Caco-2 (cell line): ENCODE measurements at places on chromosomes 1 and 21.
A peak's percentile ranks its signal among the peaks of the same experiment; 100 is the strongest.

- DNase-seq, result peak; percentile 68
These were observed 6.7 kb upstream of the SLC27A3 start for GRCh38 chr1:153768316-153769181.

GRCh38 chr1:172811694-172812093, 152.8 kb downstream of the FASLG start:
- no peak for DNase-seq

DNA sequence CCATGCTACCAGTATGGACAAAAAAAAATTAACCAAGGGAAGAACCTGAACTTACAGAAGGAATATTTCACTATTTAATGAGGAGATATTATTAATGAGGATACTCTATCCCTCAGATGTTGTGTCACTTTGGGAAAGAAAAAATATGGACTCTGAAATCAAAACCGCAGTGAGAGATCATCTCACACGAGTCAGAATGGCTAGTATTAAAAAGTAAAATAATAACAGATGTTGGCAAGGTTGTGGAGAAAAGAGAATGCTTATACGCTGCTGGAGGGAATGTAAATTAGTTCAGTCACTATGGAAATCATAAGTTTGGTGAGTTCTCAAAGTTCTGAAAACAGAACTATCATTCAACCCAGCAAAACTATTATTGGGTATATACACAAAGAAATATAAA, 30.9 kb downstream of the TNFSF4 start:
- DNase-seq, result no peak

GRCh38 chr1:81702903-81703302, 97.8 kb upstream of the ADGRL2 start:
- no peak for DNase-seq

DNA sequence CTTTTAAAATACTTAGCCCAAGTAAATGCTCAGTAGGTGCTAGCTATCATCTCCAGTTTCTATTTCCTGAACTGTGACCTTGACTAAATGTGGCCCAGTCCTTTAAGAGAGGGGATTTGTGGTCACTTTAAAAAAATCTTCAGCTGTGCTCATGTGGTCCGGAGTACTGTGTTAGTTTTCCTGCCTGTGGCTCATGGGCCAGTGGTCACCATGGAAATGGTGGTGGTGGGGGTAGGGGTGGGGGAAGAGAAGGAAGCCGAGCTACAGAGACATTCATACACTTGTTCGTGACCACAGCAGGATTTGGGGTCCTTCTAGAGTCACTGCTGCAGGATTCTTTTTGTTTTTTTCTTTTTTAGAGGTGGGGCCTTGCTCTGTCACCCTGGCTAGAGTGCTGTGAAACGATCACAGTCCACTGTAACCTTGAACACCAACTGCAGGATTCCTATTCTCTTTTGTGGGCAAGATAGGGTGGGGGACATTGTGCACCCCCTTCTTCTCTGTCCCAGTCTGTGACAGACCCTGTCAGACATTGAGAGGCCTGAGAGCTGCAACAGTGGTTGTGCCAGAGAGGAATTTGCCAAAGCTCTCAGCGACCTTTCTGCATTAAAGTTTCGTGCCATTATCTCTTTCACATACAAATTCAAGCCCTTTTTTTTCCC, 25.8 kb downstream of the KIF26B start:
- DNase-seq, result no peak

GRCh38 chr1:177915641-177916040, 54.2 kb downstream of the SEC16B start:
- no peak for DNase-seq

GRCh38 chr1:92778376-92778775, 6.5 kb downstream of the EVI5 start:
- DNase-seq, result no peak

GRCh38 chr1:205082431-205082830, 1.8 kb downstream of the TMEM81 start:
- no peak for DNase-seq

DNA sequence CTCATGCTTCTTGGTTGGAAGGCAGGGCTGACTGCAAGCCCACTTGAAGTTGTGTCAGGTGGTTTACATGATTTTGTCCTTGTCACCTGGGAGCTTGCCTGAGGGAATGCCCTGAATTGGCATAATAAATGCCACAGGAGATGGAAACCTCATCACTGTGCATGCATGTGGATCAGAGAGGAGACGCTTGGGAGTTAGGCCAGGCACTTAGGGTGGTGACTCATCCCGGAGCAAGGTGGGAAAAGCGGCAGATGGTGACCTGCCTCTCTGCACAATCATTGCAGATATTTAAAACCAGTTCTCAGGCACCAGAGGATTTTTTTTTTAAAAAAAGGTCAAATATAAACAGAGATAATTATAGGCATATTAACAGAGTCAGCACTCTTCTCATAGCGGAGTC, 202.2 kb upstream of the KIAA0040 start:
- no peak for DNase-seq

GRCh38 chr1:169914531-169914930, 20.8 kb upstream of the SCYL3 start:
- no peak for DNase-seq

GRCh38 chr1:31155216-31155806, 84.4 kb downstream of the NKAIN1 start:
- DNase-seq, result peak; percentile 84

DNA sequence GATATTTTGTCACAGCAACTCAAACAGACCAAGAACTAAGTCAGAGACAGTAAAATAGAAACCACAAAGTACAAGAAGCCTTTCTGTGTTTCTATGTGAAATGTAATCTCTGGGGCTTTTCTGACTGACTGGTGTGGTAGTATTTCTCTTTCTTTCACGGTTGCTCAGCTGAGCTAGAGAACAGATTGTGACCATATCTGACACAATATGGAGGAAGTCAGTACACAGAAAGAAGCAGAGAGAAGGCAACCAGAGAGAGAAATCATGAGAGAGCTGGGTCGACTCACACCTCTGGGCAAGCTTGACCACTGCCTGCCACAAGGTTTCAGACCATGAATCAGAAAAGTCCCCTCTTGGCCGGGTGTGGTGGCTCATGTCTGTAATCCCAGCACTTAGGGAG, 208.9 kb upstream of the GREM2 start:
- no peak for DNase-seq

DNA sequence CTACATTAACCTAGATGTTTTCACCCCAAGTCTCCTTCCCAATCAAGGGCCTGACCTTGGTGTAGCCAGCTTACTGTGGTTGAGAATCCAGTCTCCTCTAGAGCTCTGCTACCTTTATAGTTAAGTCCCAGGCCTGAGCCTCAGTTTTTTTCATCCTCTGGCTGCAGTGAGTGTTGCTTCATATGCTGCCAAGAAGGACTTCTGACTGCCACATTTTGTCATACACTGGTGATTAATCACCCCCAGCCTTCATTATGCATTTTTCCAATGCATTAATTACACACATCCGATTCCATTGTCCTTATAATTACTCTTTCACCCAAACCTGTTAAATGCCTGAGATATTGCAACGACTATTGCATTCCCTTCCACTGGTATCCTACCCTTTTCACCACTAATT, 66.3 kb upstream of the FGGY start:
- DNase-seq, result no peak

DNA sequence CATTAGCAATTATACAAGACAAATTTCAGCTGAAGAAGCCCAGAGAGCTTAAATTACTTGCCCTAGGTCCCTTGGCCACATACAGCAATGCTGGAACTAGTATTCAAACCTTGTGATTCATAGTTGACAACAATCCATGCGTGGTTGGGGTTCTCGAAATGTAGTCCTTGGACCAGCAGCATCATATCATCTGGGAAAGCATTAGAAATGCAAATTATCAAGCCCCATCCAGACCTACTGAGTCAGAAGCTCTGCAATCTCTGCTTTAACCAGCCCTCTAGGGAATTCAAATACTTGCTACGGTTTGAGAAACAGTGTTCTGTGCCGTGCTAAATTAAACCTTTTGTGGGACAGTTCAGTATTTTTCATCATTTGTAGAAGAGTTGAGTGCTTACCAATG, 65.1 kb downstream of the CLIC6 start:
- no peak for DNase-seq

GRCh38 chr1:237740846-237741245, 149.9 kb downstream of the ZP4 start:
- no peak for DNase-seq

DNA sequence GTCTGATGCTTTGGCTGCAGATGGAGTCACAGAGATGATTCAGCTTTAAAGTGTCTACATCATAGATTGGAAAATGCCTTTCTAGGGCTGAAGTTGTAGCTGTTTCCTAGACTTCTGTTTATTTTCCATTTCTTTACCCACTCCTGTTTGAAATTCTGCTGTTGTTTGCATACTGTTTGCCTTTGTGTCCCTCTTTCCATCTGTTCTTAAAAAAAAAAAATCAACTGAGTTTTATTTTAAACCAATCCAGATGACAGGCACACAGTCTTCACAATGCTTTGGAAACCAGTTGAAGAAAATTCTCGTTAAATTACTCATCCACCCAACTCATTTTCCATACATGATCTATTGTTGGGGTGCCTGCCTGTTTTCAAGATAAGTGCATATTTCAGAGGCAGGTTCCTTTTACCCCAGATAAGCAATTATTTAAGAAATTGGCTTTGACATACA, 245.9 kb downstream of the DISC1 start:
- no peak for DNase-seq

DNA sequence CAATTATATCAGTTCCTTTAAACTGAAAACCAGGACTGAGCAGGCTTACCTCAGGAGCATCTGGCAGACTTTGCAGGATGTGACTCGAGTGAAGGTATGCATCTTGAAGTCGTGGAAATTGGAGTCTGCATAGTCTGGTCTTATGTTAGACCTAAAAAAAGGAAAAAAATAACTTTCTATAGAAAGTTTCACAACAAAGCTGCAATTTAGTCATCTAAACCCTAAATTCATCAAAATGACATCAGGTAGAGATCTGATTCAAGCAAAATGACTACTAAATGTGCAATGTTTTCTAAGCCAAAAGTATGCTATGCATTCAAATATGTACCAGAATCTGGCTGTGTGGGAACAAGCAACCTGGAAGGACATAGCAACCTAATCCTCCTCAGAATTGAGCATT, 260.1 kb downstream of the VAV3 start:
- DNase-seq, result no peak

- DNase-seq, result no peak
These were observed 271.9 kb downstream of the HHAT start for GRCh38 chr1:210600421-210601159.

GRCh38 chr21:37958537-37958936, 42.3 kb upstream of the KCNJ6 start:
- no peak for DNase-seq

DNA sequence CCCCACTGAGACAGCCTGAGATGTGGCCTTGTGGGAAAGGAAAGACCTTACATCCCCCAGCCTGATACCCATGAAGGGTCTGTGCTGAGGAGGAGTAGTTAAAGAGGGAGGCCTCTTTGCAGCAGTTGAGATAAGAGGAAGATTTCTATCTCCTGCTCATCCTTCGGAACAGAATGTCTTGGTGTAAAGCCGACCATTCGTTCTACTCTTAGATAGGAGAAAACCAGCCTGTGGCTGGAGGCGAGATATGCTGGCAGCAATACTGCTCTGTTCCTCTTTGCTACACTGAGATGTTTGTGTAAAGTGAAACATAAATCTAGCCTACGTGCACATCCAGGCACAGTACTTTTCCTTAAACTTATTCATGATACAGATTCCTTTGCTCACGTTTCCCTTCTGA, 1.5 kb upstream of the CCDC27 start:
- DNase-seq, result no peak

DNA sequence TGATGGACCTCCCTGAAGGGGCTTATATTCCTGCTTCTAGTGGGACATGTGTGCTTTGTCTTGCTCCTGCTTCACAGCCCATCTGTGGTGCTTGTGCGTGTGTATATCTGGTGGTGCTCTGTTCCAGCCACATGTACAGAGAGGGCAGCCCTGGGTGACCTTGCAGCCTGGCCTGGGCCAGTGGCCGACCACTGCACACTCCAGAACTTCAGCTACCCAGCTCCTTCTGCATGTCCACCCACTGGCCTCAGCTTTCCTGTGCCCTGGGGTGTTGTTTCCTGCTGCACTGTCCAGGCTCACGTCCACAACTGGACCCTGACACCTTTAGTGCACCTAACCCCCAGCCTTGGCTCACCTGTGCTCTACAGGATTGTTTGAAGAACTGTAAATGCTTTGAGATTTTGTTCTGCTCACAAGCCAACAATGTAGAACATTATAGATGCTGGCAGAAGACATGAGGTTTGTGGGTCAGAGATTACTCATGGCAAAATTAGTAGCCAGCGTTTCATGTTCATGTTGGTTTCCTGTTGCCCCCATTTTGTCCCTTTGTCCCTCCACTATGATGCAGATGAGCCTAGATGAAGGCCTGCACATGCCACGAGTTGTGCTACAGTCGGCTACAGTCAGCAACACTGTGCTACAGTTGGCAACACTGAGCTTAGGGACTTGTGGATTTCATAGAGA, 5.3 kb upstream of the S100B start:
- no peak for DNase-seq

DNA sequence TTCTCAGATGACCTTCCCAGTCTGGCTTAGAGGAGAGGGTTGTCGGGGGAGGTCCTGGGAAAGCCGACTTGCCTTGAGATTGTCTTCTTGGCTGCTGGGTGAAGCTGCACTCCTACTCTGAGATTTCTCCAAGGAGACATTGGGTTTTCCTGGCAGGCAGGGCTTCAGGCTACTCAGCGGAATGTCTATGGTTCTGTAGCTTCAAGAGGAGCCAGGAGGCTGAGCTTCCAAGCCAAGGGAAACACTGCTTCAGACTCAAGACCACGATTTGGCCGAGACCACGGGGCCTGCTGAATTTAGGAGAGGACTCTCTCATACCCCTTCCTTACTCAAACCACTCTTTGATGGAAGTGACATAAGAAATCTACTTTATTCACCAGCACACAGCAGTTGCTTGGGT, 67.8 kb downstream of the NTMT2 start:
- no peak for DNase-seq

- DNase-seq, result no peak
These were observed 56.1 kb upstream of the TEKT2 start for GRCh38 chr1:36027766-36028165.
